Stimulated activated CD8-positive, alpha-beta memory T cell treated with anti-CD3 and anti-CD28 coated beads, Interleukin-4, amount 100 ng/mL, for 48 hours (primary cell): ENCODE measurements at places on chromosomes 2 and 18.
A peak's percentile ranks its signal among the peaks of the same experiment; 100 is the strongest.

GRCh38 chr2:170368370-170368769 lies 190.4 kb downstream of the MYO3B start:
- no peak for DNase-seq

- DNase-seq, result no peak
Observed at GRCh38 chr2:239579081-239579480, 178.3 kb upstream of the HDAC4 start.

DNA sequence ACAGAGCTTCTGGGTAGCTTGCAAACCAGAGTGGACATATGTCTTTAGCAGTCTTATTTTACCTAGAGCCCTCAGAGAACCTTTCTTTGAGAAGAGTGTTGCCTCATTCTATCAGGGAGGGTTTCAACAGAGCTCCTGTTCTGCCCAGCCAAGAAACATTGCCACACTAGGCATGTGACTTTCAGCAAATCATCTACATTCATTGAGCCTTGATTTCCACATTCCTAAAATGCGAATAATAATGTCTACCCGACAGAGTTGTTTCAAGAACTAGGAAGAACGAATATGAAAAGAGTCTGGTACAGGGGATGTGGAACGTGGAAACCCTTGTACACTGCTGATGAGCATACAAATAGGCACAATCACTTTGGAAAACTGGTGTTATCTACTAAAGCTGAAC lies 7.8 kb upstream of the PRKAG3 start:
- DNase-seq, result no peak

- DNase-seq, result no peak
Observed at GRCh38 chr2:36480636-36481035, 117.3 kb downstream of the FEZ2 start.

DNA sequence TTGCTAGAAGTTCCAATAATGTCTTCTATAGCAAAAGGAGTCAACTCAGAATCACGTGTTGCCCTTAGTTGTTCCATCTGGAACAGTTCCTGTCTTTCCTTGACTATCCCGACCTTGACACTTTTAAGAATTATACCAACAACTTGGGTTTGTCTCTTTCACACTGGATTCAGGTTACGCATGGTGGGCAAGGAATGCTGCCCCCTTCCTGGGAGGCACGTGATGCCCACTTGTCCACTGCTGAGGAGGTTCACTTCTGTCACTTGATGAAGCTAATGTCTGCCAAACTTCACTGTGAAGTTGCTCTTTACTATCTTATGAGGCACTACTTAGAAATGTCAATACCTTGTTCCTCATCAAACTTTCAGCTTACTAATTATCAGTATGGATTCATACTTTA lies 5.3 kb downstream of the COX5B start:
- no peak for DNase-seq

GRCh38 chr18:14914771-14915170 lies 166.8 kb downstream of the ANKRD30B start:
- no peak for DNase-seq

DNA sequence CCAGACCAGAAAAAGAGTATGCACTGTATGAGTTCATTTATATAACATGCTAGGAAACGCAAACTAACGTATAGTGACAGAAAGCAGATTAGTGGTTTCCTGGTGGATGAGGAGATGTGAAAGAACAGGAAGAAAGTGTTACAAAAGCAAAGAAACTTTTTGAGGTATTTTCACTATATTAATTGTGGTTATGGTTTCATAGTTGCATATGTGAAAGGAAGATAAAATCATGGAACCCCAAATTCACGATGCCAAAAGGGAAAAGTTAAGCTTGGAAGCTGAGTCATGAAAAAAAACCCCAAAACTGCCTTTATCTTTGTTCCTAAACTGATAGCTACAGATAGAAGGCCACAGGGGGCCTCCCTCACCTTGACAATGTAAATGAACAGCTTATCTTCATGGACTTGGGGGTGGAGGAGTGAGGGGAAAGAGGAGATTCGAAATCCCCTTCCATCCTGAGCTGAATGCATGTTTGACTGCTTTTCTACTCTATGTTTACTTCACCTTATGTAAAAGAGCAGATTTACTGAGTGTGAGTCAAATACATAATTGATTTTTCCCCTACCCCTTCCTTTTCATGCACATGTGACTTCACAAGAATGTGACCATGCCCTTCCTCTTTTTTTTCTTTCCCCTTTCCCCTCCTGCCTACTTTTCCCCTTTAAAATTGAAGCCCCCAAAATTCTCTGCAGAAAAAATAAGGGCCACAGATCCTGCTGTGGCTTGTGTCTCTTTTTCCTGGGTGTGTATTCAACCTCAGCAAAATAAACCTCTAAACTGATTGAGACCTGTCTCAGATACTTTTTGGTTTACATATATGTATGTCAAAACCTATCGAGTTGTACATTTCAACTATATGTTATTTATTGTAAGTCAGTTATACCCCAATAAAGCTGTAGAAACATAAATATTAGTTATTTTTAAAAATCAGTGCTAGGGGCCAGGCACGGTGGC lies 100.1 kb upstream of the TLK1 start:
- peak; percentile 36 for DNase-seq

DNA sequence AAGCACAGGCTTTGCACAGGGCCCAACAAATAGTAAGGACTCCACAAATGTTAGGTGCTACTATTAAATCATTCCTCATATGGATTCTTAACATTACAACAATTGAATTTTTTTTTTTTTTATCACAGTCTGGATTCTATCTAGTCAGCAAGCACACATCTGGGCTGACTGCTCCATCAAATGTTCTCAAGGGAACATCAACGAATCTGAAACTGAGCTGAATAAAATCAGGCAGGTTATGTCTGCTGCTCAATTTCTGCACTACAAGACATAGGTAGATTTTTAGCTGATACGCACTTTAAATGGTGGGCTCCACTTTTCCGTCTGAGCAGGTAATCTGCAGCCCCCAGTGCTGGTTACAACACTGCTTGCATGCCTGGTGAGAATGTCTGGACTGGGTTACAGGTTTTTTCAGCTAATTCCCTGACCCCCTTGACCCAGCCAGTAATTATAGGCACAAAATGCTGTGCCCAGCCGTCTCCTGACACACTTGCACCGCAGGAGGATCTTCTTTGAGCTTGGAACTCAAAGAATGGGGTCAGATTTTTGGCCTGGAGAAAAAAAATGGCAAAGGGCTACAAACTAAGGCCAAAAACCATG lies 44.6 kb downstream of the ADD2 start:
- no peak for DNase-seq

DNA sequence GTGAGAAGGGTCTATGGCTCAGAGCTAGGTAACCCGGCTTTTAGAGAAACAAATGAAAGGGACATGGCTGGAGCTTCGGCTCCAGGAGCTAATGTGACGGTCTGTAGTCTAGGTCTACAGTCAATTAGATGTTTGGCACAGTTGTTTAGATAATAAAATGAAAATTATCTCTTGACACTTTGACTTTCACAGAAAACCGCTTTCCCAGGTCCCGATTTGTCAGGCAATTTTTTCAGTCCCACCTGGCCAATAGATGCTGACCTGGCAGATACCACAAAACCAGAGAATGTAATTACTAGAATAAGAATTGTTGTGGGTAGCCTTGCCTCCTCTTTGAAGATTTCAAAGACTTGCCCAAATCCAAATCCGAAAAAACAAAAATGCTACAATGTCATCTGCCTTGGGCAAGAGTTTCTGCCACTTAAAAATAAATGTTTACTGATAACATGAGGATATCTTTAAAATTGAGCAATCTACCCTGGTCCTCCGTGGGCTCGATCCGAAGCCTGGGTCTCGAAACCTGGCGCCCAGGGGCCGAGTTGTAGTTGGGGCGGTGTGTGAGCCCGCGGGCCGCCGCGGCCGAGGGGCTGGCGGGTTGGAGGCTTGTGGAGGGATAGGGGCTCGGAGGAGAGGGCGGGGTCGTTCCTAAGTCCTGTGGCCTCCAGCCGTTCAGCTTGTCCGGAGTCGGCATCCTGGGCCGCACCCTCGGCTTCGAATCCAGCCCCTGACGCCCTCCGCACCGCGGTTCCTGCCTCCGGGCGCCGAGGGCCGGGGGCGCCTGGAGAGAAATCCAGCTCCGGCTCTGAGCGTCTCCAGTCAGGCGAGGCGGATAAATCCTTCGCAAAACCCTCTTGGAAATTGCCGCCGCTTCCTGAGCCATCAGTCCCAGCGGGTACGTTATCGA lies 2.3 kb downstream of the EMX1 start:
- DNase-seq, result no peak

DNA sequence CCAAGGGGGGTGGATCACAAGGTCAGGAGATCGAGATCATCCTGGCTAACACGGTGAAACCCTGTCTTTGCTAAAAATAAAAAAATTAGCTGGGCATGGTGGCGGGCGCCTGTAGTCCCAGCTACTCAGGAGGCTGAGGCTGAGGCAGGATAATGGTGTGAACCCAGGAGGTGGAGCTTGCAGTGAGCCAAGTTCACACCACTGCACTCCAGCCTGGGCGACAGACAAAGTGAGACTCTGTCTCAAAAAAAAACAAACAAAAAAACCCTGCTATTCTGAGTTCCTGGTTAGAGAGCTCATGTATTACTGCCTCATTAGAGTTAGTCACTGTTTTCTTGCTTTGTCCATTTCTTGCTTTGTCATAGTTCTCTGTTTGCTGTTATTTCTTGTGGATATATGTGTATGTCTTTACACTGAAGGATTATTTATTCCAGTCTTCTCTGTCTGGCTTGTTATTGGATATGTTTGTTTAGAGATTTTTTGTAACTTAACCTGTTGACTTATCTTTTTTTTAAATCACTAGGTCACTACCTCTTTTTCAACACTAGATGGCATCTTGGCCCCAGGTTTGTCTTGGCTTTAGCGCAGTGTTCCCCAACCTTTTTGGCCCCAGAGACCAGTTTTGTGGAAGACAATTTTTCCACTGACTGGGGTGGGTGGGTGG lies 17.0 kb downstream of the TTLL4 start:
- DNase-seq, result no peak

DNA sequence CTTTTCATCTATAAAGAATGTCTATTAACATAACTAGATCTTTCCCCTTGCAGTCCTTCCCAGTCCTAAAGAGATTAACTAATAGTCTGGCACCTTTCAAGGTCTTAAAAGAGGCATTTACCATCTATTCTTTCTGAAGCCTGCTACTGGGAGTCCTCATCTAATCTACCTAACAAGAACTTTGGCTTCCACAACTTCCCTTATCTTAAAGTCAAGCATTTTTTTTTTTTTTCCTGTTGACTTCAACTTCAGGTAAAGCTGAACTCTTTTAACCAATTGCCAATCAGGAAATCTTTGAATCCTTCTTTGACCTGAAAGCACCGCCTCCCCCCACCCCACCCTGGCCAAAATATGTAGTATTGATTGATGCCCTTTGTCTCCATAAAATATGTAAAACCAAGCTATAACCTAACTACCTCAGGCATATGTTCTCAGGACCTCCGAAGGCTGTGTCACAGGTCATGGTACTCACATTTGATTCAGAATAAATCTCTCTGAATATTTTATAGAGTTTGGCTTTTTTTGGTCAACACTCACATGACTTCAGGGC lies 168.6 kb downstream of the PTPRM start:
- no peak for DNase-seq

DNA sequence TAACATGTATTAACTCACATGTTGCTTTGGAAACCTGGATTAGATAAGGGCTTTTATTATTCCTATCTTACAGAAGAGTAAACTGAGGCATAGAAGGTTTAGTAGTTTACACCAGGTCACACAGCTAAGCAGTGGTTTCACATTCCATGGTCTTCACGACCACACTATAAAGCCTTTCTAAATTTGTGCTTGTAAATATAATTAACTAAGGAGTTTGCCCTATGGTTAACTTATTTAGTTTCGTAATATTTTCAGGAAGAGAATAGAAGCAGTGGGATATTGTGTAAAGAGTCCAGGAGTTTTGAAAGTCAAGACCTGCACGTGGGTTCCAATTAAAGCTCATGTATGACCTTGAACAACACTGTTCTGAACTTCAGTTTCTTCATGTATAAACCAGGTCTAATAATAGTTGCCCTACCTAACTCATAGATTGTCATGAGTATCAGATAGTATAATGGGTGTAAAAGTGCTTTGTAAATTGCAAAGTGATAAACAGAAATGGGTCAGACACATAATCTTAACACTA lies 19.5 kb upstream of the SOS1 start:
- no peak for DNase-seq

DNA sequence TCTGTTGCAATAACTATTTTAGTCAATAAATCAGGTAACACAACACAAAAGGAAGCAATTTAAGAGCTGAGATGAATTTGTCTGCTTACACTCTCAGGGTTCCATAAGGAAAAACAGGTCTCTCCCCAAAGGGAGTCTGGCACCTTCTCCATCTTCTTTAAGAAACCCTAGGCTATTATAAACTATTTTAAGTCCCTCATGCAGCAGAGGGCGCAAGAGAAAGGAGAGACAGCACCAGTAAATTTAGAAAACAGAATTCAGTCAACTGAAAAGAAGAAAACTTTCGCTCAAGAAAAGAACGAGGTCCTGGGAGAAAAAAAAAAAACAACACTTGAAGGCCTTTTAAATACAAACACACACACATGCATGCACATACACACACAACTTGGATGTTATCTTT lies 19.1 kb downstream of the SULT1C4 start:
- DNase-seq, result no peak

DNA sequence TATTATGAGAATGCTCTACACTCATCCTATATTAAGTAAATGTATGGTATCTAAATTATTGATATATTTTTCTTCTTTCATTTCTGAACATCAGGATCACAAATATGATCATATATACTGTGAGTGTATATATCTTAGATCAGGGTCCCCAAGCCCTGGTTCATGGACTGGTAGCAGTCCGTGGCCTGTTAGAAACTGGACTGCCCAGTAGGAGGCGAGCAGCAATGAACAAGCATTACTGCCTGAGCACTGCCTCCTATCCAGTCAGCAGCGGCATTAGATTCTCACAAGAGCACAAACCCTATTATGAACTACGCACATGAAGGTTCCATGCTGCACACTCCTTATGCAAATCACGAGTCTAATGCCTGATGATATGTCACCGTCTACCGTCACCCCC lies 1247.1 kb upstream of the NXPH2 start:
- no peak for DNase-seq

- DNase-seq, result peak; percentile 48
Observed at GRCh38 chr2:55419233-55419678, 400 bp downstream of the CCDC88A start.

- DNase-seq, result no peak
Observed at GRCh38 chr2:124162256-124162655, 137.2 kb downstream of the CNTNAP5 start.
